ENCODE measurements at places on chromosomes 1 and 21. TPM values are rescaled to one million over a fixed set of nuclear protein-coding genes. Genes with fewer than 3 reads are reported as not detected.

DNA sequence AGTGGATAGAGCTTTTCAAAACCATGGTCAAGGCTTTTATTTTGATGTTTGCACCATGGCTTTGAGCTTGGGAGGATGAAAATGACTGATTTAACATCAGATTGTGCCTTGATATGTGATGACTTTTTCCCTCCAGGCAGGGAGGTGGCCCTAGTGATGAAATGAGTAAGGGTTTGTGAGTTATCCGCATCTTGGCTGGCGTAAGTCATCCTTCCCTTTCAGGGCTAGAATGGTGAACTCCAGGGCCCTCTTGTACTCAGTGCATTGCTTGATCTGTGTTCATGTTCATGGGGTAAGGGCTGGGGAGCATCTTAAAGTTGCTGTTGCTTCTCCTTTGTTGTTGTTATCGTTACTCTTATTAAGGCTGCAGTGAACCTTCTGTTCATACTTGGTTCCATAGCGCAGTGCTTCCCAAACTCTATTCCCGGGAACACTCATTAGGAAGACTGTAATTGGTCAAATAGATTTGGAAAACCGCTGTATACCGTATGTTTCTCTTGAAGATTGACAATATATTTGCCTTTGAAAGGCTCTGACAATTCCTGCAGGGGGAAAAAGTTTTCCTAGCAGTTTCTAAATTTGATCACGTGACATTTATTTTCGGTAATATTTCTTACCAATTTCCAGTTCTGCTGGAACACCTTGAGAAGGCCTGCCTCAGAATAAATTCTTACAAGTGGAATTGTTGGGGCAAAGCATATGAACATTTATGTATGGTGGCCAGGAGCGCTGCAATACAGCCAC lies 23.1 kb downstream of the GPR137B start:
- DNase-seq, result no peak

SDE2 gene
- total RNA-seq, result 32.0 TPM

SPRR2F gene
- total RNA-seq, result 0.51 TPM

GRCh38 chr1:179296356-179297104 lies 2.9 kb downstream of the SOAT1 start:
- DNase-seq, result no peak

DNA sequence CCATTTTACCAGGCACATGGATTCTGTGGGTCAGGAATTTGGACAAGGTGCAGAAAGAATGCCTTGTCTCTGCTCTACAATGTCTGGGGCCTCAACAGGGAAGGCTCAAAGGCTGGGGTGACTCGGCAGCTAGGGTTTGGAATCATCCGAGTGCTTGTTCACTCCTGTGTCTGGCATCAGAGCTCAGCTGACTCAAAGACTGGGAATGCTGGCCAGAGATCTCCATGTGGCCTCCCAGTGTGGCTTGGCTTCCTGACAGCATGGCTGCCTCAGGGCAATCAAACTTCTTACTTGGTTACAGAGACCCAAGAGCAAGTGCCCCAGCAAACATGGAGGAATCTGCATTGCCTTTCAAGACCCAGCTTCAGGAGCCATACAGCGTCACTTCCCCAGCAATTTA lies 110.5 kb downstream of the TOMM20 start:
- DNase-seq, result peak; percentile 66

SLC35E2B gene
- total RNA-seq, result 9.0 TPM

XCL1 gene
- not detected for total RNA-seq

DNA sequence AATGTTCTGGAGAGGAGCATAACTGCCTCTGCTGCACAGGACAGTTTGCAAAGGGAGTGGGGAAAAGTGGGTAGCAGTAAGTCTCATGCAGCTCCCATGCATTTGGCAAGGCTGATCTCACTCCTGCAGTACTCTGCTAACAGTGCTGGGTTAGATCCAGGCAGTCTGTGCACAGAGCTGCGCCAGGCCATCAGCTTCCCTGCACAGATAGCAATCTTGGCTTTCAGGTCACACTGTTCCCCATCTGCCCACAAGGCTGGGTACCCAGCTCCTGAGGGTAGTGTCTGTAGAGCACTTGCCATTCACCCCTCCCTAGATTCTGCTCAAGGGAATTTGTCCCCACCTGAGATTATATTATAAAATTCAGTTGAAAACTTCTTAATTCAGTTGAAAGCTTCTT lies 72.1 kb downstream of the SH3BGR start:
- DNase-seq, result no peak

DNA sequence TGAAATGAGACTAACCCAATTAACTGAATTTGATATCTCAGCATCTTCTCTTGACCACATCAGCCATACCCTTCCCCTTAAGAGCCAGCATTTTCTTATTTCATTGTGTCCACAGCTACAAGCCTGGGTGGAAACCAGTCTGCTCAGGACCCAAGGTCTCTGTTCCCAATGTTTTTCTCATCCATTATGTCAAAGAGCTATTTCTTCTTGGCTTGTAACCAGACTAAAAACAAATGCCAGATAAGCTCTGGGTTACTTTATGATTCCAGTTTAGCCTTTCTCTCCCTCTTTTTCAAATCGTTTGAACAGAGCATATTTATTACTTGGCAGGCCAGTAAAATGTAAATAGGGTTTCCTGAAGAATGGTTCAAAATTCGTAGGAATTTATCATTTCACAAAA lies 109.3 kb upstream of the SPATA6 start:
- DNase-seq, result no peak

RPS6KC1 gene
- 23.4 TPM for total RNA-seq

AGMAT gene
- total RNA-seq, result not detected

DNA sequence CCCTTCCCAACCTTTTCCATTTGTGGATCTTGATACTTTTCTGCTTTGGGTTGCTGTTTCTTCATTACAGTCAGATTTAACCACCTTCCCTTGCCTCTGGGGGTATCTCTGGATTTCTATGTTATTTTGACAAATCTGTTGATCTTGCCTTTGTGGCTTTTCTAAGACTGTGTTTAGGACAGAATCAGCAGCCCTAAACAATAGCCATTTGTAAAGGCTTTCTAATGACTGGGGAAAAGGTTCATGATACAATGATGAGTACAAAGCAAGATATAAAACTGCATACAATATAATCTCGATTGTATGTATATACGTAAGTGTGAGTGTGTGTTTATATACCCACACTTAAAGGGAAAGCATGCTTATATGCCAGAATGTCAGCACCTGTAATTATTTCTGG lies 27.8 kb downstream of the FAM20B start:
- DNase-seq, result no peak

DNA sequence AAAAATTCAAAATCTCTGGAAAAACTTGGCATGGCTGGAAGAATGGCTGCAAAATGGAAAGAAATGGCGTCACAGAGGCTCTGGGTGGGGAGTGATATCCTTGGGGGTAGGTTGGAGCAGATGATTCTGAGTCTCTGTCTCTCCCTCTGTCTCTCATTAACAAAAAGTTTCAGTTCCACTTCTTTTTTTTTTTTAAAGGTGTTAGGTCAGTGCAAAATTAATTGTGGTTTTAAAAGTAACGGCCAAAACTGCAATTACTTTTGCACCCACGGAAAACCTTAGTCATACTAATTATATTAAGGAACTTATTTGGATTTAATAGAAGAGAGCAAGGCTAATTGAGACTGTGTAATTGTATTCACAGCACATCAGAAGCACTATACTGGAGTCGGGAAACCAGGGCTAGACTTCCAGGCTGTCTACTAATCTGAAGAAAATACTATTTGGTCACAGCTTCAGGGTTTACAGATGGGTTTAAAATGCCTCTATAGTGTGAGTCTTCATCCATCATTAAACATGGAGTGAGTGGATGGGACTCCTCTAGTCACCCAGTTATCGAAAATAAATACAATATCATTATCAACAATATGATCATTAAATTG lies 289.1 kb upstream of the PLD5 start:
- DNase-seq, result no peak

- no peak for DNase-seq
Measured at GRCh38 chr1:76018045-76018444, 56.5 kb upstream of the ST6GALNAC3 start.

DNA sequence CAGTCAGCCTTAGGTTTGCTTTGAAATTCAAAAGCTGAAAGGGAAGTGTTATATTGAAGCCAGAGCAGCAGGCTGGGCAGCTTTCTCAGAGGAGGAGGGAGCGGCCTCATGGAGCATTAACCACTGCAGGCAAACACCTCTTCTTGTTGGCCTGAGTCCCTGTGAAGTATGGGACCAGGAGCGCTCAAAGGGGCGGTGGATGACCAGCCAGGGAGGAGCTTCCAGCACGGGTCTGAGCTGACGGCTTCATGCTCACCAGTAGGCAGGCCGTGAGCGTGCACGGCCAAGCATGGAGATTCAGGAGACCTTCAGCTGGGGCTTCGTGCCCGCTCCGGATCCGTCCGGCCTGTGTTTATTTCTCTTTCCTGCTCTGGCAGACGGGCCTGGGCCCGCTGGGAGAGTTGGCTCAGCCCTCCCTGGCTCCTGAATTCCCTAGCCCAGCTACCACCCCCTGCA lies 245.2 kb downstream of the TRABD2B start:
- no peak for DNase-seq

NCAM2 gene
- 5.2 TPM for total RNA-seq

KIF21B gene
- 0.74 TPM for total RNA-seq

DNA sequence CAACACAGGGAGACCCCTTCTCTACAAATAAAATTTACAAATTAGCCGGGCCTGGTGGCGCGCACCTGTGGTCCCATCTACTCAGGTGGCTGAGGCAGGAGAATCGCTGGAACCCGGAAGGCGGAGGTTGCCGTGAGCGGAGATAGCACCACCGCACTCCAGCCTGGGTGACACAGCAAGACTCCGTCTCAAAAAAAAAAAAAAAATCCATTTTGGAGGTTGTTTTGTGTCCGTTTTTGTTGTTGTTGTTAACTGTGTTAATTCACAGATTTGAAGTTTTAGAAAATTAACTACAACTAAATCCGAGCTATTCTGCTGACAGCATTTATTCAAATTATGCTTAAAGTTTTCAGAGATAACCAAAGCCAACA lies 618 bp downstream of the CLCC1 start:
- DNase-seq, result no peak

- no peak for DNase-seq
Measured at GRCh38 chr1:94433866-94434265, 15.7 kb downstream of the ABCD3 start.

GRCh38 chr1:81118550-81118949 lies 682.2 kb upstream of the ADGRL2 start:
- no peak for DNase-seq
